AG09309 (cell line): ENCODE measurements at places on chromosomes 7 and 10.

DNA sequence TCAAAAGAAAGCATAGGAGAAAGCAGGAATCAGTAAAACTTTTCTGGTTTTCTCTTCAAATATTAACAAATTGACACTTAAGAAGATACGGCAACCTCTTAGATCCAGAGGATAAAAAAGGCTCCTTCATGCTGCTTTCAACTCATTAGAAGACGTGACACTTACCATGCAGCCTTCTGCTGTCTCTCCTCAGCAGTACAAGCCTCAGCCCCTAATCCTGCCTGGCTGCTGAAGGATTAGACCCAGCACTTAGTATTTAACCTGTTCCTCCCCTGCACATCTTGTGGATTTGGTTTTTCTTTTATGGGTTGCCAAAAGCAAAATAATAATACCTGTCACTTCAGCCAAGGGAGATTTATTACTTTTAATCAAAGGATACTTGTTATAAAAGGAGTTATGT, 108.4 kb downstream of the LYZL1 start:
- DNase-seq: no peak

DNA sequence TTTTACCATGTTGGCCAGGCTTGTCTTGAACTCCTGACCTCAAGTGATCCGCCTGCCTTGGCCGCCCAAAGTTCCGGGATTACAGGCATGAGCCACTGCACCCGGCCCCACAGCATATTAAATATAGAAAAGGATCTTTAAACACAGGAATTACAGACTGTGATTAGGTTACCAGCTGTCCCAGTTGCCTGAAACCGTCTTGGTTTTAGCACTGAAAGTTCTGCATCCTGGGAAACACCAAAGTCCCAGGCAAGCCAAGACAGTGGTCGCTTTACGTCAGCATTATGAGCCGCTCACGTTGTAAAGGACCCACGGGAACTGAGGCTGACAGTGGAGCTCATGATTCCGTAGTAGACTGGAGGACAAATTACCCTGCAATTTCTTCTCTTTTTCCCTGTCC, 69.0 kb upstream of the FAM180A start:
- DNase-seq: no peak

- no peak for DNase-seq
Measured at GRCh38 chr10:127449490-127449889, 99.6 kb upstream of the NPS start.

DNA sequence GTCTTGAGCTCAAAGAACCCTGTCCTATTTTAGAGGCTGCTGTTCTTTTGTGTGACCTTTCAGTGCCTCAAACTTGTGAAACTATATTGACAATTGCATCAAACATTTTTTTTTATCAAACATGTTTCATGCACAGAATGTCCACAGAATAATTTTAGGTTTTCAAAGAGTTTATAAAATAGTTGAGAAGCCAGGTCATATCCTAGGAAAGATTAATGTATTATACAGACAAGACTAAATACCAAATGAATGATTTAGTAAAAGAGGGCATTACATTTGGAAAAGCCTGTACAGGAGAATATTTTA, 67.0 kb downstream of the CDK6 start:
- no peak for DNase-seq

DNA sequence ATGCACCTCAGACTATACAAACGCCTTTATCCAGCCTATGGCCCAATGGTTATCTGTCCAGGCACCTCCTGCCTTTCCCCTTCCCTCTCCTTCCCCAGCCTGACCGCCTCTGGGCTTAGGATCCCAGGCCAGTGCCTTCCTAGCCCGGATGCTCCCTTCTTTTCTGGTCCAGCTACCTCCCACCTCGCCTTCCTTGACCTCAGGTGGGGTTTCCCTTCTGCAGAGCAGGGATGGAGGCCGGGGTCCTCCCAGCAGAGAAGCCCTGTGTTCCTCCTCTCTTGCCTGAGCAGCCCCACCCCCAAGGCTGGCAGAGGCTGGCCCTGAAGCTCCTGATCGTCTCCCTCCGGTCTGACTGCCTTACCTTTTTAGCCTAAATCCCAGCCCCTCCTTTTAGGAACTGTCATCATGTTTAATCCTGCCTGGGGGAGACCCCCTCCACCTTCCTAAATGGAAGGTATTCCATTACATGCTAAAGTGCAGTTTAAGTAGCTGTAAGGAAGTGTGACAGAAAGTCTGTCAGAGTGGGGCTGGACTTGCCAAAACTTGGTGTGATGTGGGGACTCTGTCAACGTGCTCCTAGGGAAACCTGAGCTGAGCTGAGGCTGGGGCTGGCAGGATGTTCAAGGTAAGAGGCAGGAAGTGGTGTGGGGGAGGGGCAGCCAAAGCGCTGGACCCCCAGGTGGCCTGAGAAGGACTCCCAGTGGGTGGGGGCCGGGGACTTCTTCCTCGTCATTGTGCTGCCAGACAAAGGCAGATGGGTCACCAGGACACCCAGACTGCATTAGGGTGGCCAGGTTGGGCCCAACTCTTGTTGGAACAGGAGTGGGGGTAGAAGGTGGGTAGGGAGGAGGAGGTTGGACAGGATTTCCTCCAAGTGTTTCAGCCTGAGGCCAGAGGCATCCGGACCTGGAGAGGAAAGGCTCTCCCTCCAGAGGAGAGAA, 39.5 kb downstream of the LBX1 start:
- DNase-seq: no peak

GRCh38 chr10:62528441-62528840, 154.3 kb downstream of the ZNF365 start:
- DNase-seq: no peak

- DNase-seq: no peak
Measured at GRCh38 chr10:47383261-47384147, 589 bp downstream of the ZNF488 start.

DNA sequence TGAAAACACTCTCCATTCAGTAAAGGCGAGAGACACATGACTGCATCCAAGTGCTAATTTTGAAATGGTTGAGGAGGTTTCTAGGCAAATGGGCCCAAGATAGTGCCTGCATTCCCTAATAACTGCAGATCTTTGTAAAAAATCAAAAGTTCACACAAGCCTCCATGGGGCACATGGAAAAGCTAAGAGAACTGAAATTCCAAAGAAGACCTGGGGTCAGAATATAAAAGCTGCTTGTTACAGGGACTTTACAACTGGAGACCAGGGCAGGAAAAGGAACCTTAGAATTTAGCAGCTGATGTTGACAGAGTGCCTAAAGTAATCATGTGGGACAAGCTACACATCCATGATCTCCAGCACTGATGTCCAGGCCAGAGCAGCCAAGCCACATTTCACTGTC, 10.0 kb upstream of the ABI1 start:
- DNase-seq: no peak

- no peak for DNase-seq
Measured at GRCh38 chr7:66276363-66276762, 71.2 kb downstream of the TPST1 start.

- no peak for DNase-seq
Measured at GRCh38 chr10:51086710-51087109, 12.4 kb downstream of the PRKG1 start.

DNA sequence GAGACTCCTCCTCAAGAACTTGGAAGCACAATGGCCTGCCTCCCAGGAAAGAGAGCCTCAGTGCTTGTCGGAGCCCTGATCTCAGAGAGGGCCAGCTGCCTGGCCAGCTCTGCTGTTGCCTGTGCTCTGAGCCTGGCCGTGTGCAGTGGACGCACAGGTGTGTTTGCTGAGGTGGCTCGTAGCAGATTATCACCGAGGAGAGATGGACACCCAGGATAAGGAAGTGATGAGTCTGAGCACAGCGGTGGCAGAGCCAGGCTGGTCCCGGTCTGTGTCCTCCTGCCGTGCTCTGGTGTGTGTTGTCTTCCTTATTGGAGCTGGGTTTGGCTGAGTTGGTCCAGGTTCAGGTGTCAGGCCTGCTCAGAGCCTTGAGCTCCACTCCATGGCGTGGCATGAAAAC, 208.5 kb downstream of the EBF3 start:
- no peak for DNase-seq

DNA sequence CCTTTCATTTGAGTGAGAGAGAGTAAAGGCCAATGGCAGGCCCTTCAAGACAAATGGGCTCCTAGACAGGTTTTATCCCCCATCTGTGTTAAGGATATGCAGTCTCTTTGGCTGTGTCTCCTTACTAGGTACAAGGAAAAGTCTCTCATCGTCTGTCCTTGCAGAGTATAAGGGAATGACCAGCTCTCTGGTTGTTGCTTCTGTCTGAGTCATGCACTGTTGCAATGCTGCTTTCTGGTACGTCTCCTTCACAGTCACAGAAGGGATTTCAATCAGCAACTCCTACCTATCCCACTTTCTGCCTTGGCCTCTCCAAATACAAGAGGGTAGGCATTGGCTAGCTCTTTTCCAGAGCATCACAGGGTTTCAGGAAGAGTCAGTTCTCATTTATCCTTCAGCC, 48.1 kb downstream of the CTTNBP2 start:
- no peak for DNase-seq

GRCh38 chr7:101411508-101411874, 48.8 kb downstream of the COL26A1 start:
- no peak for DNase-seq

DNA sequence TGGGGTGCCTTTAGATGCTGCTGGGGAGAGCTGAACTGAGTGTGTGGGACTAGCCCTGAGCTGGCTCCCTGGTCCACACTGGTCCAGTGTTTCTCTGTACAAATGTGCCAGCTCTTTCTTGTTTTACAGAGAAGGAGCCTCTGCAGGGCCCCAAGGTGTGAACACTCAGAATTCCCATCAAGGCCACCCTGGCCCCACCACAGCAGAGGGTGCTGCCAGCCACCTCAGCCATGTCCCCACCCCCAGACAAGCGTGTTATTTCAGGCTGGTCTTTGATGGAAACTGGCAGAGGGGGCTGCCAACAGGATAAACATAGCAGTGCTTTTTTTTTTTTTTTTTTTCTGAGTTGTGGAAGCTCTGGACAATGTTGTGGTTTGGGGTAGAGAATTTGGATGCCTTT, 68.5 kb upstream of the LRRC18 start:
- DNase-seq: no peak
